Karpas-422 (cell line): ENCODE measurements at places on chromosomes 5 and 9. TPM values are rescaled to one million over a fixed set of nuclear protein-coding genes. Genes with fewer than 3 reads are reported as not detected.
A peak's percentile ranks its signal among the peaks of the same experiment; 100 is the strongest.

Gene ZBED3
- 4.2 and 9.4 TPM in 2 replicates for total RNA-seq

Gene PRRT1B
- not detected in 2 replicates for total RNA-seq

Gene TRUB2
- total RNA-seq = 20.8 and 28.2 TPM in 2 replicates

- H3K27me3 ChIP-seq = no peaks in the 10 kb centered on the region
- no peak overlapping the region for H3K27ac ChIP-seq
- no peaks in the 10 kb centered on the region for H3K4me1 ChIP-seq
- no peak for DNase-seq
Measured at GRCh38 chr5:150138551-150139265, 16.9 kb downstream of the PDGFRB start.

Gene SLC45A2
- not detected in 2 replicates for total RNA-seq

Gene SLC1A3
- not detected in 2 replicates for total RNA-seq

DNA sequence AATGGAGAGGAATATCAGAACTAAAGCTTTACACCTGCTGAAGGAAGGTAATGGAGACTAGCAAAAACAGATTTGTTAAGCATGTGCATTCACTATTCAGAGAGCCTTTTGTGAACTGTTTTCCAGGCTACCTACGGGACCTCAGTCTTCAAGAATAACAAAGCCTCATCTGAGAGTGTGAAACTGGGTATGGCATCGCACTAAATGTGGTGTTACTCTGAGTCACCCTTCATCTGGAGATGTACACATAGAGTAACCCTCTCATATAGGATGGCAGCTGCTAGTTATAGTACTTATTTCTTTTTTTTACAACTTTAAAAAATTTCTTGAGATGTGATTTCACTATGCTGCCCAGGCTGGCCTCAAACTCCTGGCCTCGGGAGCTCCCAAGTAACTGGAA is 306.8 kb downstream of the ZNF608 start:
- H3K27me3 ChIP-seq = no peaks in the 10 kb centered on the region
- no peak for DNase-seq
- no peaks in the 10 kb centered on the region for H3K36me3 ChIP-seq
- H3K4me3 ChIP-seq = no peak overlapping the region
- 0 out of 2 replicates have a peak, but pooled peaks cover 3% of the 10 kb centered on the region for H3K4me1 ChIP-seq
- no peak overlapping the region for H3K27ac ChIP-seq

DNA sequence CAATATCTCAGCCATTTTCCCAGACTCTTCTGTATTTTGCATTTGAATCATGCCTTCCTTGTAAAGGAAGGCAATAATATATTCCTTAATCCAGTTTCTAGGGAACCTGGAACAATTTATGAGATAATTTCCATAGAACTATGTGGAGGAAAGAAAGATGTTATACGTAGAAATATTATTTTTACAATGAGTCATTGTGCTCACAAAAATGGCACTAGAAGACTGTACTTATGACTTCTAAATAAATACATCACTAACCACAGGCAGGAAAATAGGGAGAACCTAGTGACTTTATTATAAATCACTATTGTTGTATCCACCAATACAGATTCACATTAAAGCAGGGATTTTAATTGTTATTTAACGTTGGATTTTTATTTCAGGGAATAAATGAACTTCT is 87.6 kb downstream of the FBXO38 start:
- no peak overlapping the region for H3K4me3 ChIP-seq
- H3K27me3 ChIP-seq = no peaks in the 10 kb centered on the region

- no peaks in the 10 kb centered on the region for H3K36me3 ChIP-seq
- no peaks in the 10 kb centered on the region for H3K27me3 ChIP-seq
- DNase-seq = no peak
- H3K27ac ChIP-seq = no peak overlapping the region
- no peak overlapping the region for H3K4me3 ChIP-seq
Measured at GRCh38 chr9:111131211-111131610, 92.9 kb upstream of the LPAR1 start.

Gene FAM169A
- total RNA-seq = not detected in 2 replicates

Gene ADRB2
- 37.0 and 39.9 TPM in 2 replicates for total RNA-seq

DNA sequence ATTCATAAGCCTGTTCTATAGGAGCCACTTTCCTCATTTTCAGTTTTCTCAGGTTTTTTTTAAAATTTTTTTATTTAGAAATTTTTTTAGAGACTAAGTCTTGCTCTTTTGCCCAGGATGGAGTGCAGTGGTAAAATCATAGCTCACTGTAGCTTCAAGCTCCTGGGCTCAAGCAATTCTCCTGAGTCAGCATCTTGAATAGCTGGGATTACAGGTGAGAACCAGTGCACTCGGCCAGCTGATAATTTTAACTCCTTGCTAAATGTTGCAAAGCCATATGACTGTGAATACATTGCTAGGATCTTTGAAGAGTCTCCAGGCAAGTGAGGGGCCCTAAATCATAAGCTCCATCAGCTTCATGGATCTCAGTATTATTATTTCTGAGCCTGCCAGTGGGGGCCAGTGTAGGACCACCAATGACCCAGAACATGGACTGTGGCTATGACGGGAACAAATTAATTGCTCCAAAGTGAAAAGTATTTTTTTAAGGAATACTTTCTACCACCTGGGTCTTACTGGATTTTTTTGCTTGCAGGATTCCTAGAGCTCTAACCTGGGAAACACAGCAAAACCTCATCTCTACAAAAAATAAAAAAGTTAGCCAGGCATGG is 5.7 kb upstream of the GAPVD1 start:
- peak; percentile 65 for DNase-seq
- H3K36me3 ChIP-seq = no peaks in the 10 kb centered on the region
- H3K4me3 ChIP-seq = no peak overlapping the region
- H3K27ac ChIP-seq = no peak overlapping the region

DNA sequence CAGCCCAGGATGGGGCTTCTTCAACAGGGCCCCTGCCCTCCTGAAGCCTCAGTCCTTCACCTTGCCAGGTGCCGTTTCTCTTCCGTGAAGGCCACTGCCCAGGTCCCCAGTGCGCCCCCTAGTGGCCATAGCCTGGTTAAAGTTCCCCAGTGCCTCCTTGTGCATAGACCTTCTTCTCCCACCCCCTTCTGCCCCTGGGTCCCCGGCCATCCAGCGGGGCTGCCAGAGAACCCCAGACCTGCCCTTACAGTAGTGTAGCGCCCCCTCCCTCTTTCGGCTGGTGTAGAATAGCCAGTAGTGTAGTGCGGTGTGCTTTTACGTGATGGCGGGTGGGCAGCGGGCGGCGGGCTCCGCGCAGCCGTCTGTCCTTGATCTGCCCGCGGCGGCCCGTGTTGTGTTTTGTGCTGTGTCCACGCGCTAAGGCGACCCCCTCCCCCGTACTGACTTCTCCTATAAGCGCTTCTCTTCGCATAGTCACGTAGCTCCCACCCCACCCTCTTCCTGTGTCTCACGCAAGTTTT is 23.6 kb downstream of the PCDHGC5 start:
- peak; percentile 97 for DNase-seq
- peak overlapping the region; percentile 54 for H3K4me3 ChIP-seq
- no peaks in the 10 kb centered on the region for H3K27me3 ChIP-seq
- H3K27ac ChIP-seq = peak overlapping the region; percentile 100
- H3K36me3 ChIP-seq = peaks cover 15% of the 10 kb centered on the region

DNA sequence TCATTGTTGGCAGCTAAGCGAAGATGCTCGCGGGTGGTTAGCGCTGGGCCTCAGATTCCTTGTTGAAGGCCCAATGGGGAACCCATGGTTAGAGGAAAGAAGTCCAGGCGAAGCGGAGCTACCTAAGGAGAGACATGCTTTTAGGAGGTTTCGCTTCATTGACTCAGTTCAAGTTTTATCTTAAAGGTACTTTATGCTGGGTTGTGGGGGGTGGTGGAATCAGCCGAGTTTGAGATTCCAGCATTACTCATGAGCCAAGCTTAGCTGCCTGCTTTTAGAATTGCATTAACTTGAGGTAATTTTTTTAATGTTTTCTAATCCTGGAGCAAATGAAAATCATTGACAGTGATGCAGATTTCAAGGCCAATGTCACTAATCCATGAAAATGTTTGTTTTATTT is 16.1 kb downstream of the MEGF10 start:
- H3K27ac ChIP-seq = no peak overlapping the region
- DNase-seq = no peak
- H3K4me3 ChIP-seq = no peak overlapping the region
- H3K27me3 ChIP-seq = no peaks in the 10 kb centered on the region
- no peaks in the 10 kb centered on the region for H3K4me1 ChIP-seq
- no peaks in the 10 kb centered on the region for H3K36me3 ChIP-seq

DNA sequence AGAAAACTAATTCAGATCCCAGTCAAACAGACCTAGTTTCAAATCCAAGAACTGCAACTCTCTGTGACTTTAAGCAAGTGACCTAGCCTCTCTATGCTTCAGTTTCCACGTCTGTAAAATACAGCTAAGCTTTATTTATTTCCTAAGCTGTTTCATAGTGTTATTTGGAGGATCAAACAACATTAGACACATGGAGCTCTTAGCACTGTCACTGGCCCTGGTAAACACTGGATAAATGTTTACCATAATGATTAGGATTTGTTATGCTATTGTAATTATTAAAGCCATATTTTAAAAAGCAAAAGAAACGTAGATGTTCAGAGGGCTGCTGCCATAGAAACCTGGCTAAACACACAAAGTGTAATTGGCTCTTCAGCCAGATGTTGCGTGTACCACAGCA is 26.6 kb upstream of the C5orf58 start:
- no peak overlapping the region for H3K27ac ChIP-seq
- no peaks in the 10 kb centered on the region for H3K27me3 ChIP-seq
- peaks cover 10% of the 10 kb centered on the region for H3K4me1 ChIP-seq
- H3K4me3 ChIP-seq = no peak overlapping the region

Gene CARD19
- 5.5 and 11.4 TPM in 2 replicates for total RNA-seq

GRCh38 chr9:104635456-104635855 is 17.5 kb upstream of the OR13C9 start:
- H3K4me1 ChIP-seq = peaks cover 41% of the 10 kb centered on the region
- H3K27ac ChIP-seq = peak overlapping the region; percentile 74; the same call in 1 of the 2 replicates
- H3K27me3 ChIP-seq = no peaks in the 10 kb centered on the region
- H3K36me3 ChIP-seq = no peaks in the 10 kb centered on the region

- H3K27me3 ChIP-seq = no peaks in the 10 kb centered on the region
- no peaks in the 10 kb centered on the region for H3K36me3 ChIP-seq
- H3K27ac ChIP-seq = peak overlapping the region; percentile 95
- no peak for DNase-seq
Measured at GRCh38 chr9:120182011-120182410, 398.0 kb downstream of the CDK5RAP2 start.

- no peak for DNase-seq
- H3K27me3 ChIP-seq = no peaks in the 10 kb centered on the region
- no peaks in the 10 kb centered on the region for H3K4me1 ChIP-seq
- no peaks in the 10 kb centered on the region for H3K36me3 ChIP-seq
Measured at GRCh38 chr5:98425640-98426039, 347.8 kb upstream of the RGMB start.

Gene PCDHGB2
- 9.8 and 11.5 TPM in 2 replicates for total RNA-seq

DNA sequence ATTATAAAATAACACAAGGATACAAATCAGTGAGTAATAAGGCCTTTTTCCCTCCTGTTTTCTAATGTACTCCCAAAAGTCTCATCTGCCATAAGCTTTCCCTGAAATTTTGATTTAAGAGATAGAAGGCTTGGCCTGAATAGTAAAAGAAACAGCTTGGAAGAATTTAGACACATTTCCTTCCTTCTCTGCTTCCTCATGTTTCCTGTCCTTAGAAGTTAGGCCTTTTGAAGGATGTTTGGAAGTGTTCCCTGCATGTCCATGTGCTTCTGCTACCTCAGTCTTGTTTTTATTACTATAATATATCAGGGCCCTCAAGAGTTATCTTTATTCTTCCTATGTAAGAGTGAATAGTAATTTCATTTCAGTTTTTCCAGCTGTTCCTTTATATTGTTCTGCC is 242.7 kb downstream of the DEPDC1B start:
- H3K36me3 ChIP-seq = no peaks in the 10 kb centered on the region
- no peak for DNase-seq
- no peak overlapping the region for H3K4me3 ChIP-seq

- H3K4me1 ChIP-seq = no peaks in the 10 kb centered on the region
- no peak overlapping the region for H3K4me3 ChIP-seq
- H3K36me3 ChIP-seq = no peaks in the 10 kb centered on the region
- peaks cover 2% of the 10 kb centered on the region; the same call in 1 of the 2 replicates for H3K27me3 ChIP-seq
- DNase-seq = no peak
- no peak overlapping the region for H3K27ac ChIP-seq
Measured at GRCh38 chr5:6453937-6454560, 5.4 kb downstream of the UBE2QL1 start.

DNA sequence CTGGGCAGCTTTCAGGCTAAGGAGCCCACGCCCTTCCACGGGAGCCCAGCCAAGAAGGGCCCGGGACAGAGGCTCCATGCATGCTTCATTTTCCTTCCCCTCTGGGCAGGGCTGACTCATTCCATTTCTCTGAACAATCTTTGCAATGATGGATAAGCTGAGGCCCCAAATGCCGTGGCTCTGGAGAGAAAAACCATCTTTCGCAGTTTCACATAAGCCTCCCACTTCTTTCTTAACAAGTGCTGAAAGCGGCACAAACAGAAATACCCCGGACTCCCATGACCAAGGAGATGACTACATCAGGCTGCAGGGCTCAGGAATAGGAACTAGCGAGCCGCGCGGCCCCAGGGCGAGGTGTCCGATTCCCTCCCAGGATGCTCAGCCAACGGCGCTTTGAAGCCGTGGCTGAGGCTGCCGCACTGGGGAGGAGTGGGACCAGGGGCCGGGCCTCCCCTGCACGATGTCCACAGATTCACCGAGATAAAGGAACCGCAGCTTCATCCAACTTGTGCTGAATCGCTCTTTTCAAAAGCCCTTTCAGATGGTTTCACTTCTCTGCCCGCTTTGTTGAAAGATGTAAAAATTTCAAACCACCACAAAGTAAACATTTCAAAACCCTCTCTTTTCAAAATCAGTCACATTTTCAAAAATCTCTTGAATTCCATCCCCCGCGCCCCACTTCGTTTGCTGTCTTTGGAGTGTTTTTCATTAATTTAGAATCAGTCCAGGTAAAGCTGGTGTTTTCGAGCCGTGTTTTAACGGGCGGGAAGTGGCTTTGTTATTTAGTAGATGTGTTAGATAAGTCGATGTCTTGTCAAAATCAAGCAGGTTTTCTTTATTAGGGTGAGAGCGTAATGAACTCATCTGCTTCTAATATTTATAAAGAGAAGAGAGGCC is 96.5 kb upstream of the LMX1B start:
- peak overlapping the region; percentile 49 for H3K4me3 ChIP-seq
- H3K27ac ChIP-seq = no peak overlapping the region
- peaks cover 17% of the 10 kb centered on the region for H3K4me1 ChIP-seq
- H3K27me3 ChIP-seq = no peaks in the 10 kb centered on the region

DNA sequence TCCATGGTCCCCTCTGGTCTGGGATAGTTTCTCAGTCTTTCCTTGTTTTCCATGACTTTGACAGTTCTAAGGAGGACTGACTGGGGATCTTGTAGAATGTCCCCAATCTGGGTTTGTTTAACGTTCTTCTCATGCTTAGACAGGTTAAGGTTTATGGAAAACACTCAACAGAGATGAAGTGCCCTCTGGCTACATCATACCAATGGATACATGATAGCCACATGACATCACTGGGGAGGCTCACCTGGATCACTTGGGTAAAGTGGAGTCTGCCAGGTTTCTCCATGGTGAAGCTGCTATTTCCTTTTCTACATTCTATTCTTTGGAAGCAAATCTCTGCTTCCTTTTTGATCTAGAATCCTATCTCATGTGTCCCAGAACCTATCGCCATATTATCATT is 23.8 kb upstream of the ALDH1B1 start:
- 0 out of 2 replicates have a peak, but pooled peaks cover 2% of the 10 kb centered on the region for H3K27me3 ChIP-seq
- no peaks in the 10 kb centered on the region; the same call in 1 of the 2 replicates for H3K4me1 ChIP-seq
- no peak for DNase-seq
- no peaks in the 10 kb centered on the region for H3K36me3 ChIP-seq
- H3K4me3 ChIP-seq = no peak overlapping the region

- H3K27me3 ChIP-seq = no peaks in the 10 kb centered on the region
- H3K36me3 ChIP-seq = no peaks in the 10 kb centered on the region
Measured at GRCh38 chr9:81565609-81566008, 123.7 kb downstream of the TLE1 start.

GRCh38 chr5:125181159-125181558 is 434.7 kb upstream of the ZNF608 start:
- H3K4me3 ChIP-seq = no peak overlapping the region
- no peak overlapping the region for H3K27ac ChIP-seq
- no peaks in the 10 kb centered on the region for H3K27me3 ChIP-seq

Gene HEMGN
- not detected in 2 replicates for total RNA-seq
